ENCODE measurements at places on chromosomes 3 and 15.

DNA sequence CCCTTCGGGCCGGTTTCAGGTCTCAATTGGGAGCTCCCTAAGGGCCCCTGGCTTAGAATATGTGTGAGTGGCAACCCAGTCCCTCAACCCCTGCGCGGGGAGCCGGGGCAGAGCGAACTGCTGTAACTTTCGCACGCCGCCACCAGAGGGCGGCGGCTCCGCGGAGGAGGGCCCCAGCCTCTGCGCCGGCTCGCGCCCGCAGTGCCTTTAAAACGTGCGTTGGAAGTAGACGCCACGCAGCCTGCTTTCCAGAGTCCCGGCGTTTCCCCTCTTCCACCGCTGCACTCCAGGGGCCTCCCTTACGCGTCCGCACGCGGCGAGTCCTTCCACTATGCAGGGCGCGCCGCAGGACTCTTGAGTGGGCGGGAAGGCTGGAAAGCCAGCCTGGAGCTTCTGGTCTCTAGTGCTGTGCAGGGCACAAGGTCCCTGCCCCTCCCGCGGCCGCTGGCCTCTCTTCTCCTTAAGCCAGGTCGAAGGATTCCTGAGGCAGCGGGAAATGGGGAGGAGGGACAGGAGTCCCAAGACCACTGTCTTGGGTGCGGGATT is 23.7 kb upstream of the RNU6-1 start:
- DNase-seq: peak; percentile 42

- no peak for DNase-seq
Measured at GRCh38 chr15:89641053-89641452, 14.2 kb downstream of the KIF7 start.

DNA sequence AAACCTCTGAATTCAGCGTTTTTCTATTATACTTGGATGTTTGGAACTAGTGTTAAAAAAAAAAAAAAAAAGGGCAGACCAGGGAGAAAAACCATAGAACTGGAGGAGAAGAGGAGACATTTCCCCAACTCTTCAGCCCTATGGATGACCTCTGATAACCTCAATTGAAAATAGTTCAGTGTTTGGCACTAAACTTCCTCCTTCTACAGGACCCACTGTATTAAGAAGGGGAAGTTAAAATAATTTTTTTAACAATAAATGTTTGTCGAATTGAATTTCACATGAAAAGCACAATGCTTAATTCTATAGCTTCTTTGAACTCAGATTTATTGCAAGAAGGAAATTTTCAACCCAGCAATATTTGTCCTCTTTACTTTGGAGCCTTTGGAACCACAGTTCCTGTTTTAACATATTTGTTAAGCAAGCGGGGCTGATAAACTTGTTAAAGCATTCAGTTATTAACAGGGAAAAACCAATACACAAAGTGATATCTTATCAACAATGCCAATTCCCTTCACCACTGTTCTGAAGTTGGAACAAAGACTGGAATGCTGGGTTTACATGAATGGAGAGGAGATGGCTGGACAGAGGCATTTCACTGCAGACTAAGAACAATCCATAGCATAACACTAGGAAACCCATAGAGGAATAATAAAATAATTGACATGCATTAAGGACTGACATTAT is 3.1 kb upstream of the A4GNT start:
- no peak for DNase-seq

DNA sequence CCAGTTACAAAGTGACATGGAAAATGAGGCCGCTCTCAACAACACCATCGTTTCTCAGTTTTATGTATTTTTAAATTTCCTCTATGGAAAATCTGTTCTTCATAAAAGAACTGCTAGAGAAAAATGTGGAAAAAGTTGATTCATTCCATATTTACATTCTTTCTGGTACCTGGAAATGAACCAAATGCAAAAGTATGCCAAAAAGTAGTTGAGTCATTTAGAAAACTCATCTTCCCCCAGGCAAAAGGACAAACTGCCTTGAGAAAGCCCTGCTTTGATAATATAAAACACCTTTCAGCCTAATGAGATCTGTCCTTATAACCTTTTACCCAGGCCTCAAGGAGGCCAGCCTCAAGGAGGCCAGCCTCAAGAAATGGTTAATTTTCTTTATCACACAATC is 283.0 kb upstream of the VEPH1 start:
- DNase-seq: peak; percentile 53

GRCh38 chr3:107956991-107957900 is 133.6 kb downstream of the CD47 start:
- DNase-seq: no peak

- no peak for DNase-seq
Measured at GRCh38 chr3:9955067-9955502, 2.9 kb upstream of the PRRT3 start.

DNA sequence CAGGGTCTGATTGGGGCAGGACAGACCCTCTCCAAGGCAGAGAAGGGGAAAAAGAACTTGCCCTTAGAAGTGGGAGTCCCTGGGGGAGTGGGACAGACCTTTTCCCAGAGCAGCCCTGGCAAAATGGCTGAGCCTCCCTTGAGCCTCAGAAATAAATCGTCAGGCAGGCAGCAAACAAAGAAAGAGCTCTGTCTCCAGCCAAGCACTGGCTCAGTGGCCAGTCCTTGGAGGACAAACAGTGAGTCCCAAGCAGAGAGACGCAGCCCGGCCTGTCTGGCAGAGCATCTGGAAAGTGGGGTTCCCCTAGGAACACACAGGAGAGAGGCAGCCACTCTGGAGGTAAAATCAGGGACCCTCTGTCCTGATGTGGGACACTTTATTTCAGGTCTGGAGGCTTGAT is 1.8 kb downstream of the SLC6A1 start:
- DNase-seq: no peak

GRCh38 chr3:31240874-31241273 is 291.9 kb upstream of the STT3B start:
- DNase-seq: no peak

- DNase-seq: no peak
Measured at GRCh38 chr15:56272454-56272853, 28.8 kb upstream of the RFX7 start.

- no peak for DNase-seq
Measured at GRCh38 chr15:67124911-67125588, 59.6 kb downstream of the SMAD3 start.

DNA sequence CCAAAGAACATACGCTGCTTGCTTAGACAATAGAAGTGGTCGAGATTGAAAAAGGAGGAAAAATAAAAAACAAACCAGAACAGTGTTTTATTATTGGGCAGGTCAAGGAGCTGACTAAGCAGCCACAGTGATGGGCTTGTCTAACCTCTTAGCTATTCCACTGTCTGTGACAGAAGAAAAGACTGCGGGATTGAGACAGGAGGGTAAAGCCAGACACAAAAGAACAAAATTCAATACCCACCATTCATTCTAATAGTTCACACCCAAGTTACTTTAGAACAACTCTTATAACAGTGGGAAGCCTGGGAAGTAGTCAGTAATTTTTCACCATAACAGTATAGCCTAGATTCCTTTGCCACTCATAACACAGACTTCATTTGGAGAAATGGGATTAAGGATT is 435.4 kb downstream of the MFSD1 start:
- DNase-seq: no peak

GRCh38 chr15:25183581-25184251 is 228.9 kb downstream of the SNRPN start:
- DNase-seq: no peak

DNA sequence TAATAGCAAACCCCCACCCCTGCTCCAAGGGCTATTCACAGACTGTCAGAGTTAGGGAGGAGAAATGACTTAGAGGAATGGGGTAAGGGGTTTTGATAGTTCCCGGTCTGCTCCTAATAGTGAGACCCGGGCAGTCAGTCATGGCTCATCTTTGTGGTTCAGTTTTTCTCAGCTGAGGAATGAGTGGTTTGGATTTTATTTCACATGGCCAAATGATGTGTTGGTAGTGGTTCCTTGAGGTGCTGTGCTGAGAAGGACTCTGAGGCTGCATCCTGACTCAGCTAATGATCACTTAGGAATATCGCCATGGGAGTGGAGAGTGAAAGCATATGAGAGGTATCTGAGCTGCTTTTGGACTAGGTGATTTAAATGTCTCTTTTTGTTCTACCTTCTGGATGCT is 80.2 kb downstream of the LPP start:
- DNase-seq: no peak

DNA sequence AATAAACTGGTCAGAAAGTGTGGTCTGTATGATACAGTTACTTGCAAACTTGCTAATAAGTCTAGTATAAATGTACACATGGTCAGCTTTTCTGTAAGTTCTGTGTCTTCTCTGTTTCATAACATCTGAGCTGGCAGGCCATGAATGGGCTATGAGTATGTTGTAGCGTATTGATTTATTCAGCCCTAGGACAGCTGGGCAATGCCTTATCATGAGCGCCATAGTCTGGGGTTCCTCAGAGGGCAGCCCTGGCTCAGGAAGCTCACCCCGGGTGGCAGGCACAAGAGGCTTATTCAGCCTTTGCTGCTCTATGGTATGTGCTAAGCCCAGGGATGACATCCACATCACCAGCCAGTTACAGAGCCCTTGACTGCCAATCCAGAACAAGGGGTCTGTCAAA is 50.7 kb upstream of the CCR2 start:
- no peak for DNase-seq

GRCh38 chr3:134495980-134496379 is 10.1 kb downstream of the CEP63 start:
- DNase-seq: no peak

GRCh38 chr3:10555263-10555662 is 49.9 kb upstream of the ATP2B2 start:
- no peak for DNase-seq

- DNase-seq: no peak
Measured at GRCh38 chr3:159252772-159253384, 451.0 kb downstream of the MFSD1 start.

- no peak for DNase-seq
Measured at GRCh38 chr15:85810075-85810474, 15.3 kb upstream of the KLHL25 start.

DNA sequence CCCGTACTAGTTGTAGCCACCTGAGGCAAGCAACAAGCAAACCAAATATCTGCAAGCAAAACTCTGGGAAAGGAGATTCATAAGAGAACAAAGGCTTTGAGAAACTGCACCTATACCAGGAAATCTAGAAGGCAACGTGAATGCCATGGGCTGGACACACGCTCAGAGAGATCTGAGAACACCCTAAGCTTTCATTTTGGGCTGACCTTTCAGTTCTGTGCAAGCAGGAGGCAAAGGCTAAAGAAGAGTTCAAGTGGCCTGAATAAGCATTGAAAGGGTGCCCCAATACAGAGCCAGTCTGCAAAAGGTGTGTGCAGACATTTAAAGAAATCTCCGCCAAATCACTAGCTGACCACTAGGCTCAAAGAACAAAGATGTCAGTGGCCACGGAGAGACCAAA is 461.6 kb downstream of the PYDC2 start:
- DNase-seq: no peak

DNA sequence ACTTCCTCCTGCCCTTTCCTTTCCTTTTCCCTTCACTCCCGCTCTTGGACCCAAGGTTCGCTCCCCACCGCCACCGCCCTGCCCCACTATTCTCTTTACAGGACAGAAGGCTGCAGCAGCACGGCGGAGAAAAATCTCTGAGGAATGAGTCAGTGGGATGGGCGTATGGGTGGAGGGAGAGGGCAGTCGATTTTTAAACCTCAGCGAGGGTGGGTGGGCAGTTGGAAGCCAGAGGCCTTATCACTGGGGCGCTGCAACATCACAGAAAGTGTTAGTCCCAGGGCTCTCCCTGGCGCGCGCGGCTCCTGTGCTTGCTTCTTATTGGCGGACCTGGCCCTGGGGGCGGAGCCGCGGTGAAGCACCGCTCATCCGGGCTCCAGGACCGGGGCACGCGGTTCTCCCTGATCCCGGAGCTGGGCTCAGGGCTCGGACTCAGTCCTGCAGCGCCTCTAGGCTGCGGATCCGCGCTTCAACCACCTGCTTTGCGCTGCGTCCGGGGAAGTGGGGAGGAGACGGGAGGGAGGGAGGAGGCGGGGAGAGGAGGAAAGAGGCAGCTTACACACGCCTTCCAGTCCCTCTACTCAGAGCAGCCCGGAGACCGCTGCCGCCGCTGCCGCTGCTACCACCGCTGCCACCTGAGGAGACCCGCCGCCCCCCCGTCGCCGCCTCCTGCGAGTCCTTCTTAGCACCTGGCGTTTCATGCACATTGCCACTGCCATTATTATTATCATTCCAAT is at the start of gene ALCAM:
Gene ALCAM (plus strand): TSS at position 584 of the 737 bp plus-strand sequence.
- peak; percentile 98 for DNase-seq

- DNase-seq: no peak
Measured at GRCh38 chr3:55687526-55687925, 200.4 kb upstream of the WNT5A start.

All from AG04450 (cell line).